ENCODE measurements at places on chromosomes 5 and 9. TPM values are rescaled to one million over a fixed set of nuclear protein-coding genes. Genes with fewer than 3 reads are reported as not detected.

Gene SMIM27
- total RNA-seq, result 7.0 TPM

Gene SLC30A5
- total RNA-seq, result 89.3 TPM

Gene KIF12
- 0.38 TPM for total RNA-seq

Gene GRM6
- not detected for total RNA-seq

Gene MARCHF6
- total RNA-seq, result 69.9 TPM

Gene APBA1
- total RNA-seq, result 2.5 TPM

Gene C9orf57
- total RNA-seq, result not detected

Gene GARIN3
- total RNA-seq, result not detected

Gene AGXT2
- total RNA-seq, result not detected

Gene CD180
- not detected for total RNA-seq

Gene ARHGEF28
- total RNA-seq, result 23.8 TPM

Gene GHR
- total RNA-seq, result 2.8 TPM

All from regular cardiac myocyte (primary cell).